Mesendoderm (in vitro differentiated cells): ENCODE measurements at places on chromosomes 4 and X.

DNA sequence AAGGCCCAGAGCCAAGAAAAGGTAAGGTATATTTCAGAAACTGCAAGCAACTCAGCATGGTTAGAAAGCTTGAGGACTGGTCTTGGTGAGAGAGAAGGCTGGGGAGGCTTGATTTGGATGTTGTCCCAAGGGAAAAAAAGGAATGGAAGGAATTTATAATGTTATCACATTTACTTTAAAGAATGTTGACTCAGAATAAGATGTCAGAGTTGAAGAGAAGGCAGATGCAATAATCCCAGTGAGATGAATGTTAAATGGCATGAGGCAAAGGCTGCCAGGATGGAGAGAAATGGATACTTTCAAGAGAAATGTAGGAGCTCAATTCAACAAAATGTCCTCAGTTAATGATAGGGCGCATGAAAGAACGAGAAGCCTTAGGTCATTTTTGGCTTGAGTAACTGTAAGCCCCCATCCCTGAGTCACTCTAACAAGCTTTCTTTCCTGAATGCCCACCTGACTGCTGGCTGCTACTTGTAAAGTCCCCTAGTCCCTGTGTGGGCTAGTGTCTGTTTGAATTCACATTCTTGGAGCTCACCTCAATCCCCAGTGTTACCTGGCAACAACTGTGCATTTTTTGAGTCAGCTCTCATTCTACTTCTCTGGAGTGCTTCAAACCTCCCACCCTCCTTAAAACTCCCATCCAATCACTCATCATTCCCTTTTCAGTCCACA is 103.0 kb upstream of the TAPT1 start:
- H3K27me3 ChIP-seq, result no peaks in the 10 kb centered on the region
- no peak overlapping the region for H3K4me3 ChIP-seq
- no peak overlapping the region for H3K27ac ChIP-seq
- DNase-seq, result peak; percentile 25
- H3K4me1 ChIP-seq, result no peaks in the 10 kb centered on the region
- no peaks in the 10 kb centered on the region for H3K36me3 ChIP-seq

DNA sequence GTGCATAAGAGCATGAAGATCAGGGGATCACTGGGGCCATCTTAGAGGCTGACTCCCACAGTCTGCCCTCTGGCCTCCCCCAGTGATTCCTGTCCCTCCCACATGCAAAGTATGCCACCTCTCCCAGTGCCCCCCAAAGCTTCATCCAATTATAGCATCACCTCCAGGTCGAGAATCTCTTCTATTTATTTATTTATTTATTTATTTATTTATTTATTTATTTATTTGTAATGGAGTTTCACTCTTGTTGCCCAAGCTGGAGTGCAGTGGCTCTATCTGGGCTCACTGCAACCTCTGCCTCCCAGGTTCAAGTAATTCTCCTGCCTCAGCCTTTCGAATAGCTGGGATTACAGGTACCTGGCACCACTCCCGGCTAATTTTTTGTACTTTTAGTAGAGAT is 50.1 kb downstream of the BCORL1 start:
- H3K27me3 ChIP-seq, result no peaks in the 10 kb centered on the region
- H3K36me3 ChIP-seq, result no peaks in the 10 kb centered on the region
- no peak overlapping the region for H3K27ac ChIP-seq
- no peak for DNase-seq
- no peaks in the 10 kb centered on the region for H3K4me1 ChIP-seq
- no peak overlapping the region for H3K4me3 ChIP-seq

GRCh38 chrX:2320580-2321327 is 180.0 kb downstream of the DHRSX start:
- H3K4me1 ChIP-seq, result no peaks in the 10 kb centered on the region
- no peak overlapping the region for H3K4me3 ChIP-seq
- DNase-seq, result peak; percentile 8
- H3K36me3 ChIP-seq, result no peaks in the 10 kb centered on the region

DNA sequence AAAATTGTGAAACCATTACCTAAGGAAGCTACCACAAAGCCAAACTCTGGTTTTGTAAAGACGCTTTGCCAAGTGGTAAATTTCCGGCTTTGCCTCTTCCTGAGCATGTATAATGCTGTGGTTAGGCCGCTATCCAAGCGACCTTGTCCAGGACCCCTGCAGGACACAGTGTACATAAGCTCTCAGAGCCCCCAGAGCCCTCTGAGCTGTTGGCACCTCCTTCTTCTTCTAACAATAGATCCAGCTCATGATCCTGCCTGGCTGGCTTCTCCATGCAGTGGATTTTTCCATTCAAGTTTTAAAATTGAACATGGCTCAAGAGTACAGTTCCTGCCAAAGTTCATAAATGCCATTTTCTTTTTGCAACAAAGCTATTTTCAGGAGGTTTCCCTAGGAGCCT is 326.7 kb downstream of the MAPK10 start:
- no peak for DNase-seq
- no peaks in the 10 kb centered on the region for H3K4me1 ChIP-seq
- H3K27ac ChIP-seq, result no peak overlapping the region
- H3K4me3 ChIP-seq, result no peak overlapping the region
- no peaks in the 10 kb centered on the region for H3K27me3 ChIP-seq

DNA sequence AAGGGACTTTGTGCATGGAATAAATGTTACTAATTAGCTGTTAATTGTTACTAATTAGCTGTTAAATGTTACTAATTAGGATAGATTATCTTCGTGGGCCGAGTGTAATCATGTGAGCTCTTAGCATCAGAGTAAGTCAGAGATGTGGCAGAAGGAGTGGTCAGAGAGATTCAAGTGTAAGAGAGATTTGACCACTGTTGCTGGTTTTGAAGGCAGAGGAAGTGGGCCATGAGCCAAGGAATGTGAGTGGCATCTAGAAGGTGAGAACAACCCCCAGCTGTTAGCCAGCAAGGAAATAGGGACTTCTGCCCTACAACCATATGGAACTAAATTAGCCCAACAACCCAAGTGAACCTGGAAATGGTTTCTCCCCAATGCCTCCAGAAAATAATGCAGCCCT is 28.2 kb downstream of the ODAPH start:
- no peak overlapping the region for H3K27ac ChIP-seq
- H3K27me3 ChIP-seq, result no peaks in the 10 kb centered on the region
- no peaks in the 10 kb centered on the region for H3K36me3 ChIP-seq
- no peak for DNase-seq
- no peak overlapping the region for H3K4me3 ChIP-seq

GRCh38 chr4:133156556-133156955 is 7.5 kb downstream of the PCDH10 start:
- no peaks in the 10 kb centered on the region for H3K4me1 ChIP-seq
- no peak overlapping the region for H3K4me3 ChIP-seq
- no peak overlapping the region for H3K27ac ChIP-seq
- no peak for DNase-seq
- no peaks in the 10 kb centered on the region for H3K27me3 ChIP-seq

- DNase-seq, result peak; percentile 48
Measured at GRCh38 chrX:39967348-39967747, 130.4 kb downstream of the BCOR start.

GRCh38 chr4:14977830-14978229 is 24.5 kb upstream of the CPEB2 start:
- H3K4me1 ChIP-seq, result no peaks in the 10 kb centered on the region
- no peak overlapping the region for H3K27ac ChIP-seq
- H3K36me3 ChIP-seq, result no peaks in the 10 kb centered on the region
- H3K4me3 ChIP-seq, result no peak overlapping the region

DNA sequence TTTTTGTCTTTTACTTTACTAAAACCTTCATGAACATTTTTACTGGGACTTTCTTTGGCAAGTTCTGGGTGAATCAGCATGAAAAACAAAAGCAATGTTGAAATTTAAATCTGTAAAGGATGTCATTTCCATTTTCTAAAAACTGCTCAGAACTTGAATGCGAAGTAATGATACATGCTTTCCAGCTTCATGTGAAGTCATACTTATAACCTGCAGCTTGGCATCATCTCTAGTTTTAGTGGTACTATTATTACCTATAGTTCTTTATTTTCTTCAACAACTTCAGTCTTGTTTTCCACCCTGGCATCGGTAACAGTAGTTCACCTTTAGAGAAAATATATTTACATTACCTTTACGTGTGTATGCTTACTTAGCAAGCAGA is 421.4 kb upstream of the DIPK2B start:
- H3K36me3 ChIP-seq, result no peaks in the 10 kb centered on the region
- H3K4me1 ChIP-seq, result no peaks in the 10 kb centered on the region
- DNase-seq, result no peak
- no peaks in the 10 kb centered on the region for H3K27me3 ChIP-seq
- no peak overlapping the region for H3K4me3 ChIP-seq
- H3K27ac ChIP-seq, result no peak overlapping the region

DNA sequence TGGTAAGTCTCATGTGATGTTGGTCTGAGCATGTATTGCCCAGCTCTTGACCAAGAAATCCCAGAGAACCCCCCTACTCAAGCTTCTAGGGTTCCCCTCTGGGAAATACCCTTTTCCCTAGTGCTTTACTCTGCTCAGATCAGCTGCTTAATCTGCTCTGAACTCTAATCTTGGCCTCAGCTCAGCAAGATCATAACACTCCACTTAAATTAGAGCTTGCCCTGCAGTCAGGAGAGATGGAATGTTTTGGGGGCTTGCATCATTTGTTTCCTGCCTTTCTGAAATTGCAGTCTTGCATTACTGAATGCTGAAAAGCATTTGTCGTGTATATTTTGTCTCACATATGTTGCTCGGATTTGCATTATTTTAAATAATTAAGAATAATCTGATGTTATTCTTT is 1153.6 kb downstream of the FSTL5 start:
- no peak for DNase-seq
- no peak overlapping the region for H3K4me3 ChIP-seq
- H3K36me3 ChIP-seq, result no peaks in the 10 kb centered on the region

DNA sequence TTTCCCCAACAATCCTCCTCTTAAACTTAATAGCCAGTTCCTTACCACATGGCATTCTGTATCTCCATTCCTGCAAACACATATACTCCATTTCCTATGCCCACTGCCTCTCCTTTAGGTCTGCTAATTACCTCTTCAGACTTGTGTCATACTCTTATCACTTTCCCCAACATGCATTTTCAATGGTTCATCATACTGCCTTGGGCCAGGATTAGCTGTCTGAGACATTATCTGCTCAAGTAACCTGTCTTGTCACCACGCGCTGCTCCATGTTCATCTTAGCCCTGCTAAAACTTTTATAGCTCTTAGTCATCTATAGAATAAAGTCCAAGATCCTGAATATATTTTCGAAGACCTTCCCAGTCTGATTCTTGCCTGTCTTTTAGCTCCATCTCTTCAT is 224.1 kb upstream of the GK2 start:
- H3K4me3 ChIP-seq, result no peak overlapping the region
- no peaks in the 10 kb centered on the region for H3K36me3 ChIP-seq
- H3K27me3 ChIP-seq, result no peaks in the 10 kb centered on the region
- H3K27ac ChIP-seq, result no peak overlapping the region
- DNase-seq, result peak; percentile 36

DNA sequence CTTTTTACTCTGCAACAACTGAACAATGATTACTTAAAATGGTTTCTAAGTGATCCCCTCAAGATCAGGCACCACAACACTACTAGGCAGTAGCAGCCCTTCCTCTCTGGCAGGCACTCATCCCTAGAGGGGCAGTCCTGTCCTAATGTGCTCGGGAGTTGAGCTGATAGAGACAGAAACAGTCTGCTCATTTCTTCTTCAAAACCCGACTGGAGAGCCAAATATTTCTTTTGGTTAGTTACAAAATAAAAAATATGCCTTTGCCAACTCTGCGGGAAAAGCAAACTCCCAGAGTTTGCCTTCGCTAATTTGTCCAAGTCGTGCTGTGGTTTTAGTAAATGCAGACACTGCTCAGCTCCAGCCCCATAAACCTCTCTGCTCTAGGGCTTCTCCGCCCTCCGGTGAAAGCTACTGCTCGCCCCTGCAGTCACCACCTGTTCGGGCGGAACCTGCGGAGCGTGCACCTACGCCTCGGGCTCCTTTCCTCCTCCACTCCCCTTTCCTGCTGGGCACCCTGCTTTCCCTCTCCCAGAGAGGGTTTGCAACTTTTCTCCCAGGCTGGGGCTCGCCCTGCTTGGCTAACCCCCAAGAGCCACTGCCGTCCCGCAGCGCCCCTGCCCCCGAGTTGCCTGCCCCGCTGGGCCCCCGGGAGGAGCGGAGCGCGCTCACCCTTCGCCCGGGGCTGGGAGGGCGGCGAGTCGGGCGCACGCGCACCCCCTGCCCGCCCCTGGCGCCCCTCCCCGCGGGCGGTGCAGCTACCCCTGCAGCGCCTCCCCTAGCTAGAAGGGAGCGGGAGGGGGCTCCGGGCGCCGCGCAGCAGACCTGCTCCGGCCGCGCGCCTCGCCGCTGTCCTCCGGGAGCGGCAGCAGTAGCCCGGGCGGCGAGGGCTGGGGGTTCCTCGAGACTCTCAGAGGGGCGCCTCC is at the start of gene NPNT:
Gene NPNT (plus strand): TSS at position 812 of the 923 bp plus-strand sequence. CDS start 182 bp downstream, outside the sequence.
- peaks cover 20% of the 10 kb centered on the region for H3K27me3 ChIP-seq
- H3K36me3 ChIP-seq, result no peaks in the 10 kb centered on the region
- no peaks in the 10 kb centered on the region for H3K4me1 ChIP-seq
- no peak within 1 kb of the TSS for H3K27ac ChIP-seq

- no peaks in the 10 kb centered on the region for H3K4me1 ChIP-seq
- H3K27ac ChIP-seq, result no peak overlapping the region
- no peaks in the 10 kb centered on the region for H3K36me3 ChIP-seq
- DNase-seq, result peak; percentile 39
- H3K4me3 ChIP-seq, result no peak overlapping the region
- no peaks in the 10 kb centered on the region for H3K27me3 ChIP-seq
Measured at GRCh38 chrX:38634665-38635064, 73.3 kb downstream of the TSPAN7 start.

DNA sequence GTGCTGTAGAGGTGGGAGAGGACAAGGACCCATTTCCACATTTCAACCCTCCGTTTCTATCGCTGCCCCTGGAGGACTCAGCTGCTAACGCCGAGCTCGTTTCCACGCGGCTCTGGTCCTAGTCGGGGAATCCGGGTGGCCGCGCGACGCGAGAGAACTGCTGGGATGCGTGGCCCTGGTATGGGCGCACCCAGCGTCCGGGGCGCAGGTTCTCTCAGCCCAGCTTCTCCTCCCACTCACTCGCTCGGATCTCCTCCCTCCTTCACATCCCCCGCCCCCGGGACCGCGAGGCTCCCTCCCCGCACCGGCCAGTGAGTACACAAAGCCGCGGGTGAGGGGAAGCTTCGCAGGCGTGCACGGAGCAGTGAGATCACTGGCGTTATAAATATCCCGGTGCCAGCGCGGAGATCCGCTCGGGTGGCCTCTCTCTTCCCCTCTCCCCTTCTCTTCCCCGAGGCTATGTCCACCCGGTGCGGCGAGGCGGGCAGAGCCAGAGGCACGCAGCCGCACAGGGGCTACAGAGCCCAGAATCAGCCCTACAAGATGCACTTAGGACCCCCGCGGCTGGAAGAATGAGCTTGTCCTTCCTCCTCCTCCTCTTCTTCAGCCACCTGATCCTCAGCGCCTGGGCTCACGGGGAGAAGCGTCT is at the start of gene FGF5:
Gene FGF5 (plus strand): TSS at position 412 of the 649 bp plus-strand sequence. CDS start 161 bp downstream, at position 573.
- H3K4me3 ChIP-seq, result peak within 1 kb of the TSS; percentile 13
- peaks cover 7% of the 10 kb centered on the region for H3K4me1 ChIP-seq
- no peaks in the 10 kb centered on the region for H3K36me3 ChIP-seq
- DNase-seq, result peak; percentile 25

- H3K36me3 ChIP-seq, result no peaks in the 10 kb centered on the region
- DNase-seq, result peak; percentile 76
- no peaks in the 10 kb centered on the region for H3K4me1 ChIP-seq
- no peak overlapping the region for H3K4me3 ChIP-seq
- no peak overlapping the region for H3K27ac ChIP-seq
Measured at GRCh38 chrX:100615005-100615404, 21.6 kb downstream of the TSPAN6 start.

- no peaks in the 10 kb centered on the region for H3K4me1 ChIP-seq
- H3K36me3 ChIP-seq, result no peaks in the 10 kb centered on the region
- no peak overlapping the region for H3K27ac ChIP-seq
- H3K4me3 ChIP-seq, result no peak overlapping the region
- DNase-seq, result no peak
Measured at GRCh38 chr4:72587334-72587733, 18.3 kb upstream of the ADAMTS3 start.
